Bronchial smooth muscle cell (primary cell): ENCODE measurements at places on chromosomes 1 and 21. TPM values are rescaled to one million over a fixed set of nuclear protein-coding genes. Genes with fewer than 3 reads are reported as not detected.

Gene RNF186
- total RNA-seq = not detected in 2 replicates

Gene SH3D21
- total RNA-seq = 1.5 and 2.5 TPM in 2 replicates

Gene IPP
- total RNA-seq = 13.9 and 16.1 TPM in 2 replicates

Gene TFB2M
- 6.6 and 11.7 TPM in 2 replicates for total RNA-seq

Gene CLCA4
- not detected in 2 replicates for total RNA-seq

Gene PCBP3
- 0.69 and 1.1 TPM in 2 replicates for total RNA-seq

Gene DCST2
- total RNA-seq = 0.09 TPM in 1 of 2 replicates, not detected in the other

Gene C4BPB
- total RNA-seq = not detected in 2 replicates

Gene RHCE
- total RNA-seq = 1.5 and 1.6 TPM in 2 replicates
